Cerebellar cortex (tissue), 1 donor: ENCODE measurements at places on chromosomes 13 and 19.

GRCh38 chr19:44666852-44667556 lies 4.3 kb upstream of the CEACAM19 start:
- no peak for DNase-seq

- no peak for DNase-seq
Measured at GRCh38 chr19:38701455-38702063, 42.7 kb downstream of the CAPN12 start.

GRCh38 chr19:20912973-20913372 lies 10.1 kb upstream of the ZNF85 start:
- no peak for DNase-seq

DNA sequence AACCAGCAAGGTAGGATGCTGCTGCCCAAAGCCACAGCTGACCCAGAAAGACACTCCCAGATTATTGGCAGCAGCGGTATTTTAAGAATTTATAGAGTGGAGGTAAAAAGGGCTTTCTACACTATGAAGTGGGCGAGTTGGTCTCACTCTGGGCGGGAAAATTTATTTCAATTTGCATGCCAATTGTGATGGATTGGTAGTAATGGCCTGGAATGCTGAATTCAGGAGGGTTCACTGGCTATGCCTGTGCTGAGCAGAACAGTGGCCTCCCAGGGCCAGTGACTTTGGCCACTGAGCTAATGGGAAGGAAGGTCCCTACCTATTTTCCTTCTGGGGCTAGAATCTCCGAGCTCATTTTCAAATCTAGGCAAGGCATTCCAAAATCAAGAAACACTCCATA lies 243.5 kb downstream of the TSHZ3 start:
- no peak for DNase-seq

GRCh38 chr13:90402613-90403012 lies 944.9 kb upstream of the MIR17HG start:
- no peak for DNase-seq

DNA sequence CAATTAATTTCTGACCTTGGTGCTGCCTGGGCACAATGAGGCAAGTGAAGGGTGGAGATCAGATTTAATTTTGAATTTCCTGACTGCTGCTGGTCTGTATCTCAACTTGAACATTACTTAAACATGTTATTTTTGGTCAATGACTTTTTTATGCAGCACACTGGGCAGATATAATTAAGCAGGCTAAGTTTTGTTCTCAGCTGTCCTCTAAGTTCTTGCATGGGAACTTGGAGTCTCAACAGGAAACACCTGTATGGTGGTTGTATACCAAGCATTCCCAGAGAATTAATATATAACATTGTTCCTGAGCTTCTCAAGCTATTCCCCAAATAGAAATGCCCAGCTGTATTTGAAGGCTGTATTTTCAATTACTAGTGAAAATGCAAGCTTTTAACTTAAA lies 113.5 kb upstream of the EDNRB start:
- DNase-seq: no peak

GRCh38 chr13:106846571-106847448 lies 278.9 kb upstream of the ARGLU1 start:
- DNase-seq: no peak

- no peak for DNase-seq
Measured at GRCh38 chr13:53341144-53341510, 312.5 kb downstream of the OLFM4 start.

DNA sequence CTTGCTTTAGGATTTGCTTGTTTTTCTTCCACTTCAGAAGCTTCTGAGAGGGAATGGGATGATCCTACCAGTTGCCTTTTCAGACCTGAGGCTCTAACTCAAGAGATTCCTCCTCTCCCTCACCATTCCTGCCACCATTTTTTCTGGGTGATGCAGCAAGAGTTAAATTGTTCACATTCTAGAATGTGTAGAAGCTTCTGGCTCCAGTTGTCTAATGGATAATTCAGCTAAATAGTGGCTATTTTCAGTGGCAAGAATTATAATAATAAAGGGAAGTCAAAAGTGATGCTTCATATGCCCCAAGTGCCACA lies 20.9 kb downstream of the BBC3 start:
- DNase-seq: no peak

DNA sequence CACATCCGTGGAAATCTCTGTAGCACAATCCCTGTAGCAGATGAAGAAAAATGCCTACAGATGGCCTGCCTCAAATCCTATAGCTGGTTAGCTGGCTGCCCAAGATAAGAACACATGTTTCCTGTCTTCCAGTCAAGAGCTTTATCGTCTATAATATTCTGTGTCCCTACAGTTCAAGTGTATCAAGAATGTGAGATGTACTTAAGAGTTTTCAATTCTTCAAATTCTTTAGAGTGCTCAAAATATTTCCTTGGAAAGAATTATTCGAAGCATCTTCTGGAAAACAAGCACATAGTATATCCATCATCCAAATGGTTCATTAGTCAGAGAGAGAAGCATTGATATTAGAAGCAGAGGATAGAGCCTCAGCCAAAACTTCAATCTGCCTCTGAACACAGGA lies 239.8 kb downstream of the COG6 start:
- DNase-seq: no peak

DNA sequence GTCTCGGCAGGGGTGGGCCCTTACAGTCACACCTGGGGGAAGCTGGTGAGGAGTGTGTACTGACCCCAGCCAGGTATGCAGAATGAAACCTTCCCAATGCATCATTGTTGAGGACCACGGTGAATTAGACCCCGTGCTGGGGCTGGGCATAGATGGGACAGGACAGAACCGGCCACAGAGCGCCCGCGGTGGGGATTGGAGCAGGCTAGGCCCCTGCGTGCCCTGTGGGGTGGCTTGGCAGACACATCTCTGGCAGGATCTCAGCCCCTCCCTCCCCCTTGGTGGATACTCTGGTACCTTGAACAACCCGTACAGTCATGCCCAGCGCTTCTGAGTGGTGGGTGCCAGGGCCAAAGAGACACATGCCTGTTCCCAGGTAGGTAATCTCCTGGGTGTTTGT lies 200.6 kb downstream of the TEX29 start:
- DNase-seq: no peak

GRCh38 chr13:63198071-63198470 lies 1782.4 kb upstream of the PCDH20 start:
- no peak for DNase-seq

- DNase-seq: no peak
Measured at GRCh38 chr19:36527341-36527740, 730 bp downstream of the ZNF260 start.

DNA sequence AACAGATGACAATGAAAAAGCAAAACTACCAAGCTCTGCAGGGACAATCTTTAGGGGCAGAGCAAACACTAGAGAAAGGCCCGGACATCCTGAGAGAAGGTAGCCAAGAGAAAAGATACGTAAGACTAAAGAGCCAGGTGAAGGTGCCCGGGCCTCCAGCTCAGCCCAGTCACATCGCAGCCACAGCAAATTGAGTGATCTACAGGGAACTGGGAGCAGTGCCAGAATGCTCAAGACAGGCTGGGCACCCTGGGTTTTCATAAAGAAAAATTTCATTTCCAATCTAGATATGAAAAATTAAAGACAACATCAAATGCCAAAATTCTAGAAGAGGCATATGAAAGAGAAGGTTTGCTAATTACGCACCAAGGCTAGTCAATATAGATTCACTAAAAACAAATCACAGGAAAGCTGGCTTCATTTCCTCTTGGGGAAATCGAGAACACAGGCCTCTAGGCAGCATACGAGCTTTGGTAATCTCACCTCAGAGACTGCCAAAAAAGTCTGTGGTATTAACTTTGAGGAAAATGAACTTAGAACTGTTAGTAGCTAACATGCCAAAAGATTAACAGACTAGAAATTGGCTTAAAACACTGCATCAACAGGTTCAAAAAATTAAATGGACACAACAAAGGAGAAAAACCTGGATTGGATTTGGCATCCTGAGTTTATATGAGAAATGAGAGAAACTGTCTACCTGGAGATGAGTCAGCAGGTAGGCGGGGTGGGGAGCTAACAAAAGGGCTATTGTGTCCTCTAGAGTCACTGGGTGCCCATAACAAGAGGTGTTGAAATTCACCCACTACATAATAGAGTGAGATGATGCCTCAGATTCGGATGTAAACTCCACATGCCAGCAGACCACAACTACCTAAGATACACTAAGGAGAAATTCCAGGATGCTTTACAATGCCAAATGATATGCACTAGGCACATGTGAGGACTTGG lies 6.6 kb downstream of the ANKRD10 start:
- peak; percentile 48 for DNase-seq

GRCh38 chr13:104466016-104466415 lies 1399.8 kb upstream of the SLC10A2 start:
- no peak for DNase-seq

DNA sequence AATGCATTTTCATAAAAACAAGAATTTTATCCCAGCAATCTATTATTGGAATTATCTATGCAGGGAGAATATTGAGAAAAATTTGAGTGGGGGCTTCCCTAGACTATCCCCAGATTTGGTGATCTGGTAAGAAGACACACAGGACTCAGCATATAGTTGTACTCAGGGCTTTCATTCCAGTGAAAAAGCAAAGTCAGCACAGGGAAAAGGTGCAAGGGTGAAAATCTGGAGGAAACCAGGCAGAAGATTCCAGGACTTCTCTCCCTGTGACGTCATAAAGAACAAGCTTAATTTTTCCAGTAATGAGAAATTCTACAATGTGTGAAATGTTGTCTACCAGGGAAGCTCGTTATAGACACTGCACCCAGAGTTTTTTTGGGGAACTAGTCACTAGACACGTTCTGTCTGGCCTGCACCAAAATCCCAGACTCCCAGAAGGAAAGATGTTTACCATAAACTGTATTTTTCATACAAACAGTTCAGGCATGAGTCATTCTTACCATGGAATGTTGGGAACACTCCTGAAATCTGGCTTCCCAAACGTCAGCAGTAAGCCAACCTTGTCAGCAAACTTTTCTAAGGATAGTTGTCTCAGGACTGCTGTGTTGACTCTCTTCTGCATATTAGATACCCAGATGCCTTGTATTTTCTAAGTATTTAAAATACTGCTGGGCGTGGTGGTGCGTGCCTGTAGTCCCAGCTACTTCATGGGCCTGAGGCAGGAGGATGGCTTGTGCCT lies 107.4 kb downstream of the DNAJC3 start:
- DNase-seq: no peak

DNA sequence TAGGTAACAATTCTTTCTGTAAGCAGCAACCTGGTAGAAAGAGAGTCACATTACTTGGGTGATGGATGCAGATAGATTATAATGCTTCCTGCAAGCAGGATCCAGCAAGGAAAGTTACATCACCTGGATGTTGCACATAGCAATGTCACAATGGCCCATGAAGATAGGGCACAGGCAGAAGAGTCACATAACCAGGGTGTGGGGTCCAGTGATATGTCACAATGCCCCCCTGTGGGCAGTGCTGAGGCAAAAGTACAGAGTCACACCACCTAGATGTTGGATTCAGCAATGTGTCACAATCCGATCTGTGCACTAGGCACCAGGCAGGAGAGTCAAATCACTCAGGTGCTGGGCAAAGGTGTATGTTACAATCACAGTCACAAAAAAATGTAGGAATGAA lies 4.0 kb upstream of the ZNF43 start:
- no peak for DNase-seq

DNA sequence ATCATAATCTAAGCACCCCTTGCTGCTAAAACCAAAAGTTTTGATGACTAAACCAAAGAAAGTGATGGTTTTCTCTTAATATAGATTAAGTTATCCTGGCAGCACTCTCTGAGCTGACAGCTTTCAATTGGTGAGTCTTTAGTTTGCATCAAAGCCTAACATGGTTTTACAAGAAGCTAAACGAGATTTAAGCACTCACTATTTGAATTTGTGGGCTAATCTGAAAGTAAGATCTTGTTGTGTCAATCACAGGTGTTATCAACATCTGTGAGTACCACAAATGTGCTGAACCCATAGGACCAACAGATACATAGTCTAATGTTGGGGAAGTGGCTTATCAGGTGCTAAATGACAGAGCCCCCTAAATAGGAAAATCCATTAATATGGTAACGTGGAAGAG lies 223.9 kb downstream of the LHFPL6 start:
- DNase-seq: no peak

GRCh38 chr13:84025824-84026223 lies 143.6 kb upstream of the SLITRK1 start:
- no peak for DNase-seq
